ENCODE measurements at places on chromosomes 5 and 9.
A peak's percentile ranks its signal among the peaks of the same experiment; 100 is the strongest.

DNA sequence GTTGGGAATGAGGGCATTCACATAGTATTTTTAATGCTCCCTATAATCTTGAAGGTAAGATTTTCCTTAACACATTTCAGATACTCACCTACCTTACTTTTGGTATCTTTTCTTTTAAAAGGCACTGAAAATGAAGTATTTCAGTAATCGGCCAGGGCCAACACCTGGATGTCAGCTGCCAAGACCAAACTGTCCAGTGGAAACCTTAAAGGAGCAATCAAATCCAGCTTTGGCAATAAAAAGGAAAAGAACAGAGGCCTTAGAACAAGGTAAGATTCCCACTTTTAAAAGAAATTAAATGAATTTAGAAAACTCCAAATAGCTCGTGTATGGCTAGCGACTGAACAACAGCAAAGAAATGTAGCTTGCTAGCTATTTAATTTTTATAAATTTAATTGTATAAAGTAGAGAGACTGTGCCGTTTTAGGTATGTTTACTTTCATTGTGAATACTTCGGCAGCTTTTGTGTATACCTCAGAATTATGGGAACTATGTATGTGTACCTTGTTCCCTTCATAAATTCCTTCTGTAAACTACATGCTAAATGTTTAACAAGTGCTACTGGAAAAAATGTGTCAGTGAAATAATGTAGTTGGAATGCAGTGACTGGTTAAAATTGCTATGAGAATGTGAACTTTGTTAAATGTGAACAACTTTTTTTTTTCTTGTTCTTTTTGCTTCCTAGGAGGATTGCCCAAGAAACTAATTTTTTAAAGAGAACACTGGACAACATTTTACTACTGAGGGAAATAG lies 41.9 kb downstream of the CDK7 start:
- peak; percentile 85 for DNase-seq

DNA sequence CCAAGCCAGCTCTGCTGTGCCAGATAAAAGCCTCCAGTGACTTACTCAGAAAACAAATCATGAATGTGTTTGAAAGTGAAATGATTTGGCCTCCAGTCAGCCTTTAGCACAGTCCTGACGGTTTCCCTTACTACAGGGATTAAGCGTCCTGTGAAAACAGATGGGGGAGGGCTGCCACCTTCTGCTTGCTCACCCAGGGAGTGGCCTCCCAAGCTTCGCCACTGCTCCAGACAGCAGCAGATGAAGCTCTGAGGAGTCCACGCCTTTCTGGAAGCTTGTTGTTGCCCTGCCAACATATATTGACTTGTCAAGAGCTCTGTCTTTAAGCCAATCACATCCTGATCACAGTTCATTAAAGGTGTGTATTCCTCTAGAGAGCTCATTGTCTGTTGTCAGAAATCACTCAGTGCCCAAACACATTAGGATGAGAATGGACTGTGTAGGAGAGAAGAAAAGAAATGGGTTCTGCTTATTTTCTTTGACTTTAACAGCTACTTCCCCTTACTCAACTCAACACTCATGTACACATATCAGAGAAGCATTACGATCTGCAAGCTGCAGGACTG lies 4.9 kb upstream of the FYB1 start:
- no peak for DNase-seq

DNA sequence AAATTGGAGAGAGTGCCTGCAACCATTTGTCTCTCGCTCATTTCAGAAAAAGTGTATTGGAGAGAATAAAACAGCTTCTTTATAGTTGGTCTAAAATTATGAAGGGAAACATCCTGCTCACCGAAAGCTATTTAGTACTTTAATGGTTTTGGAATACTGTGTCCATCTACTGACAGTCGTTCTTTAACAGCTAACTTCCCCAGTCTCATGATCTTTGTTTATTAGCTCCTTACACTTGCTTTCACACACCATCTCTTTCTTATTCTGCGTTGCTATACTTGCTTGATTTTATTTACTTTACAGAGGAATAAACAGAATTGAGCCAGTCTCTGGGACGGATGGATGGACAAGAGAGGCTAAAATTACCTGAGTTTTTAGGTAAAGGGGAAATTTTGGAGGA lies 229.3 kb downstream of the CCDC171 start:
- no peak for DNase-seq

DNA sequence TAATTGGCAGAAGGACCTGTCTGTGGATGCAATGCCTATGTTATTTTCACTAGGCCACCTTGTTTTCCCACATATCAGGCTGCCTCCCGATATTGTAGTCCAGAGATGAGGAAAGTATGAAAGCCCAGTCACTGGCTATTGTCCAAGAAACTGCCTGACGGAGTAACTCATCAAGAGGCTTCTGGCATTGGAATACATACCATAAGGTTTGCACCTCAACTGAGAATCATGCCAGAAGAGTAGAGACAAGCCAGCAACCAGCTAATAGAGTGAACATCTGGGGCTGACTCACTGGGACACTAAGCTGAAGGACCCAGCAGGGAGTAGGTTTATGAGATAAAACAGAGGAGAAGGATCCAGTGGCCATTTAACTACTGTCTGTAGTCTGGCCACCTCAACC lies 137.2 kb upstream of the FST start:
- DNase-seq, result peak; percentile 96

- DNase-seq, result no peak
Measured at GRCh38 chr5:132528866-132529634, 14.3 kb downstream of the IL5 start.

DNA sequence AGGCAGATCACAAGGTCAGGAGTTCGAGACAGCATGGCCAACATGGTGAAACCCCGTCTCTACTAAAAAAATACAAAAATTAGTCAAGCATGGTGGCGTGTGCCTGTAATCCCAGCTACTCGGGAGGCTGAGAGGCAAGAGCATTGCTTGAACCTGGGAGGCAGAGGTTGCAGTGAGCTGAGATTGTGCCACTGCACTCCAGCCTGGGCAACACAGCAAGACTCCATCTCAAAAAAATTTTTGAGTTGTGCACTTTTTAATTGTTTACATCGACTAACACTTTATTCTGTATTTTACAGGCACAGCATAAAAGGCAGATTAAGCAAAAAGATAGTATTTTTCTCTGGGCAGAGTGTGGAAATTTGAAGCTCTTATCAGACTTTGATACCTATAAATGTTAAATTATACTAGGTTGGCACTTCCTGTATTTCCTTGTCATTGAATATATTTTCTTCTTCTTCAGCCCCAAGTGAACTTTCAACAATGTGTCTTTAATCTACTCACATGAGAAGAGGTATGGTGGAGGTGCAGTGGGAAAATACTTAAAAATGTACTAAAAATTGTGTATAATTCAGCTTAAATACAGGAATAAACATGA lies 180.6 kb upstream of the ELL2 start:
- no peak for DNase-seq

DNA sequence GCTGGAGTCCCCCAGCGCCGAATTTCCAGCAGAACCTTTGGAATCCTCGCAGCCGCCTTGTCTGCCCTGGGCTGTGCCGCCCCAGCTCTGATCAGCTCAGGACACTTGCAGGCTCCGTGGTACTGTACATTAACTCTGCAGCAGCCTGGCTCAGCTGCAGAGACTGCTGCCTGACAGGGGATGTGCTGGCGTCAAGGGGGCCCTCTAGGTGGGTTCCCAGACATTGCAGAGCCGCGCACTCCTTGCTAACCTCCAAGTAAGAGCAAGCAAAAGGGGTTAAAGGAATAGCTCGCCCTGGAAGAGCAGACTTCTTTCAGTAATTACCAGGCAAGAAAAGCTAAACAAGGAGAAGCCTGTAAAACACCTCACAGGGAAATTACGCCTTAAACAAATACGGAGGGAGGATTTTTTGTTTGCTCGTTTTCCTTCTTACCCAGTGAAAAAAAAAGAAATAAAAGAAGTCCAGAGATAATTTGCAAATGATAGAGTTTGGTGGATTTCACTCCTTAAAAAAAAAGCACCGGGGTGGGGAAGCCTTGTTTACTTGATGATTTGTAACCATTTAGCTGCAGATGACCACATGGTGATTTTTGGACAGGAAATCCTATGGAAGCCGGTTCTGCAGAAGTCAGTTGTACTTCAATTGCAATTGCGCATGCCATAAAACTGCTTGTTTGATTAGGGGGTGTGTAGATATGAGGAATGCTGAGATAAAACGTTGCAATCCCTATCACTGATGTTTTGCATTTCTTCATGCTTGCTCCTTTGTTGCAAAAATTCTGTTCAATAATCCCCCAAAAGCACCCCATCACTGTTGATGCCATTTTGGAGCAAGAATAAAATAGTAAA lies 305.8 kb downstream of the PDE4D start:
- DNase-seq, result peak; percentile 56

- DNase-seq, result no peak
Measured at GRCh38 chr5:175860531-175861045, 10.8 kb upstream of the CPLX2 start.
